ENCODE measurements at places on chromosomes 13 and 19. TPM values are rescaled to one million over a fixed set of nuclear protein-coding genes. Genes with fewer than 3 reads are reported as not detected.

SIGLEC5 gene
- not detected for total RNA-seq

DNA sequence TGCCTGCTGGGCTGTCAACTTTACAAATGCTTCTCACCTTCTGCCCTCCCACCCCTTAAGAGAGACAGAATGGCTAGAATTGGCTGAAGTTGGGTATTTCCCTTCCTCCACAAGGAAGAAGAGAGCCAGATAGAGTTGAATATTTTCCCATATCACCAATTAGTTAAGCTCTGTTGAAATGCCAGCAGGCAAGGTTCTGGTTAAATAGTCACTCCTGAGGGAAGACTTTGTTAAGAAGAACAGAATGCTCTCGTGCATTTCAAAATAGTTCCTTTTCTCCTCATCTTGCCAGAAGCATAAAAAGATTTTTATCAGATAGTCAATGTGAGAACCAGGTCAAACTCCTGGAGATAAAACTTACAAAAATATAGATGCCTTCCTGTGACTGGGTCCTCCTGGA is 2857.0 kb upstream of the PCDH20 start:
- DNase-seq, result no peak

- no peak for DNase-seq
Observed at GRCh38 chr13:32669030-32669646, 82.9 kb downstream of the PDS5B start.

VSTM1 gene
- total RNA-seq, result not detected

GRCh38 chr19:10752237-10752912 is 34.5 kb downstream of the DNM2 start:
- DNase-seq, result no peak

GRCh38 chr13:47168066-47168465 is 271.2 kb upstream of the HTR2A start:
- DNase-seq, result no peak

DNA sequence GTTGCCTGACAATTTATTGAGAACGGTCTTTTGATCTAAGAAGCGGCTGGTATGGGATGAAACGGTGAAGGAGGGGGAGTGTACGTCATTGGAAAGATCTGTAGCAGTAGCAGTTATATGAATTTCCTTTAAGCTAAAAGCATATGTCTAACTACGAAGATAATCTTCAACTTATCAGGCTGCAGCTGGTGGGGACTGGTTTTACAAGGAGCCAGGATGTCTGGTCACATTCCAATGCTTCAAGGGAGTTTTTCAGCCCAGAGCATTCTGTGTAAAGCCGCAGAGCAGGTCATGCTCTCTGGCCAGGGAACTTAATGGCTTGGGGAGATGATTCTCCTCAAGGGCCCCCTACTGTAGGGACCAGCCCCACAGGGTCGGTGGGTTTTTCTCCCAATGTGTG is 29.2 kb downstream of the CLEC4M start:
- DNase-seq, result no peak

DNA sequence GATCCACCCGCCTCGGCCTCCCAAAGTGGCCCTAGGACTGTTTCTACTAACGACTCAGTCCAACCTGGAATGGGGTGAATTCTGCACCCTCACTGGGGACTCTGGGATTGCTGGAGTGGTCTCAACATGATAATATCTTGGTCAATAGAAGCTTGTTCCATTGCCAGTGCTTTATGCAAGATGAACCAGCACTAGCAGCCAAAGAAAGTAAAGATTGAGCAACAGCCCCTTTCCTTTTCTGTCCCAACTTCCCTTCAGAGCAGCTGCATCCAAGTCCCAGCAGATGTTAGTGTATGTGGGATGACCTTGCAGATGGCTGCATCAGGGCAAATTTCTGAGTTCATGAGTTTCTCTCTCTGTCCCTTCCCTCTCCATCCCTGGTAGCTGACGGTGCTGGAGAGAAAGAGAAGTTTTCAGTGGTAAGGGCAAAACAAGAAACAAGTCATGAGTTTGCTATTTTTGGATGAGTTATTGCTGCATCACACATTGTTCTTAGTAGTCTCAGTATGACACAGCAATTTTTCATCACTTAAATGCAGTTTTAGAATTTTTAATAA is 183.6 kb upstream of the EDNRB start:
- DNase-seq, result no peak

DNA sequence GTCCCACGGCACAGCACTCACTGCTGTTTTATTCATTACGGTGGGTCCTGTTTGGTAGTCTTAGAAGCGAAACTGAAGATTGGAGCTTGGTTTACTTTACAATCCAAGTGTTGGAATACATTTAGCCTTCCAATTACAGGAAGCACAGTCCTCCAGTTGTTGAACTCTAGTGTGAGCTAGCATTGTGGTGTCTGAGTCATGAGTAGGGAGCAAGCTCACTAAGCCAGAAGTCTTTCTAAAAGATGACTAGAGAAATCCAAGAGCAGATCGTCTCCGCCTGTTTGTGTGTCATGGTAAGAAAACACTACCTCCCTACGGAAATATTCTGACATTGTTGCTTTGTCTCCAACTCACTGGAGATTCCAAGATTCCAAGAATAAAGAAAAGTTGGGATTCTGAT is 10.1 kb upstream of the SHISA2 start:
- DNase-seq, result no peak

DNA sequence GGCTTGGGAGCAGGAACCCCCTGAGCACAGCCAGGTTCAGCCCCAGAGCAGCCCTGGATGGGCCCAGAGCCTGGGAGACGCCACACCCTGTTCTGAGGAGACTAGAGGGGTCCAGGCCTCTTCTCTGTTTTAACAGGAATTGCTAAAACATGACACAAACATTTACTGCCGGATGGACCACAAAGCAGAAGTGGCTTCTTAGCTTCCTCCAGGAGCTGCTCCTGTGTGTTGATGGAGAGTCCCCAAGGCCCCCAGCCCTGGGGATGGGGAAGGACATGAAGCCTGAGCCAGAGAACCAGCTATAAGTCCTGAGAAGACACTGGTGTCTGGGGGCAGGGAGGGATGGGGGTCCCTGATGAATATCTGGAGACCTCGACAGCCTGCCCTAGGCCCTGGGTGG is 14.6 kb downstream of the CEACAM3 start:
- no peak for DNase-seq

PGLYRP2 gene
- not detected for total RNA-seq

DNA sequence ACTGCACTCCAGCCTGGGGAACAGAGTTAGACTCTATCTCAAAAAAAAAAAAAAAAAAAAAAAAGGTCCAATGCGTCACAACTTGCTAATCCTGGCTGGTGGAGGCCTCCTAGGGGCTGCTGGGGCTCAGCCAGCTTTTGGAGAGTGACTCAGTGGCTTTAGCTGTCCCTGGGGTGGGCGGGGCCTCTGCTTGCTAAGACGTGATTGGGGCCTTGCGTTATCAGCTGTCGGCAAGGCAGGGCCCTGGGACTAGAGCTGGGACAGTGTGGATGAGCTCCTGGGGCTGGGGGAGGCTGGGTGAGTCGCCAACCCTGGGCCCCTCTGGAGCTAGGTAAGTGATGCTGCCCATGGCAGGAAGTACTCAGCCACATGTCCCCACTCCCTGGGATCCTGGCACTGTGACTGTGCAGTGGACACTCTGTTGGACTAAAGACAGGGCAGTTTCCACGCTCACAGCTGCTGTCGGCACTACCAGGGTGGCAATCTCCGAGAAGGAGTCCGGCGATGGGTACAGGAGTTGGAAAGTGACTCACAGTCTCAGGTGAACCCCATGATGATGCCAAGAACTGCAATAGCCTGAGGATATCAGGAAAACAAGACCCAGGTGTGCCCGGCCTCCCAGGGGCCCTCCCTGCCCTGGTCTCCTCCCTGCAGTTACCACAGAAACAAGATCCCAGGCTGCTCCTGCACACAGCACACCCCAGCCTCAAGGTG is 32.2 kb downstream of the F2RL3 start:
- no peak for DNase-seq

CRX gene
- 0.72 TPM for total RNA-seq

DNA sequence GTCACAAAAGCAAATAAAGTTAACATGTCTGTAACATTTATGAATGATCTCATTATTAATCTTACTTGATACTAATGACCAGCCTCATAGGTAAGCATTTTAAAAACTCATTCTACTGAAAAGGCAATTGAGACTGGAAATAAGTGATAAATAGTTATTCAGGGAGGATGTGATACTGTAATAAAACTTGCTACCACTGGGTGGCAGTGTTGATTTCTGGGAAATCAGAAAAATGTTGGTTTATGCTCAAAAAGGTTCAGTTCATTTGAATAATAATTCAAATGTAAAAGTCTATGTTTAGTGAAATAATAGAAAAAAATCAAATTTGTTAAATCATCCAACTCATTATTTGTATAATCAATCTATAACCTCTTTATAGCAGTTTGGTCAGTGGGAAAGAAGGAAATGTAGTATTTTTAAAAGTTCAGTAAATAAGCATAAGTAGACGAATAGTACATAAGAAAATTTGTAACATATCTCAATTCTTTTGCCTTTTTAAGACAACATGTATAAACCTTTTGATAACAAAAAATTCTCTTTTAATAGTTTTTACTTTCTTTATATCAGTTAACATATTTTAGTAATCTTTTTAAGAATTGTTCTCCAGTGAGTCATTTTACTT is 9.6 kb downstream of the ABHD13 start:
- DNase-seq, result no peak
